ENCODE measurements at places on chromosomes 16 and 17.

GRCh38 chr17:81794509-81794908 is 9.4 kb upstream of the GCGR start:
- DNase-seq: peak; percentile 61

DNA sequence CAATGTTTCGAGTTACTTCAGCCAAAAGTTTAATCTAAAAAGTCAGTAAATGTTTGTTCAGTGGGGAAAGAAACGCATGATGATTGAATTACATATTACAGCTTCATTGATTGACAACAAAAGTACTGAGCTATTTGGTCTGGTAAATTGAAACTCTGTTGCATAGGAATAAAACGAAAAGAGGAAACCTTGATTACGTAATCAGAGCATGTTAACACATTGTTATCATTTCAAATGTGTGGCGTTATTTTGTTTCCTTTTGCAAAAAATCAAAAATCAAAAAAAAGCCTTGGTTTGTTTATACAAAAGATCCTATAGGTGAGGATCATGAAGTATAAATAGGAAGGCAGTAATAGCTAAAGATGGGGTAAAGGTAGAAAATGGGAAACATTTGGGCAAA is 19.5 kb upstream of the CA10 start:
- no peak for DNase-seq

DNA sequence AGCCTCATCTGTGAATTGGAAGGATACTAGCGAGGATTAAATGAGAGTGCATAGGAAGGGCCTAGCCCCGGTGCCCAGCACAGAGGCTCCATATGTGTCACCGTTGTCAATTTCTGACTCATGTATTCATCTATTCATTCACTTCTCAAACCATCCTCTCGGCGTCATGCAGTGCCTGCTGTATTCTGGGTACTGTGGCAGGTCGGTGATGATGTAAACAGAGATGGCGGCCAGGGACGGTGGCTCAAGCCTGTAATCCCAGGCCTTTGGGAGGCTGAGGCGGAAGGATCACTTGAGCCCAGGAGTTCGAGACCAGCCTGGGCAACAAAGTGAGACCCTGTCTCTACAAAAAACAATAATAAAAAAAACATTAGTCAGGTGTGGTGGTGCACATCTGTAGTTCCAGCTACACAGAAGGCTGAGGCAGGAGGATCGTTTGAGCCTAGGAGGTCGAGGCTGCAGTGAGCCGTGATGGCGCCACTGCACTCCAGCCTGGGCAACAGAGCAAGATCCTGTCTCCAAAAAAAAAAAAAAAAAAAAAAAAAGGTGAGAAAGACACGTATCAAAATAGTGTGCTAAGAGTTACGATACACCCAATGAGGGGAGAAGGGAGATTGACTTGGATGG is 4.3 kb upstream of the PPP1R1B start:
- no peak for DNase-seq

DNA sequence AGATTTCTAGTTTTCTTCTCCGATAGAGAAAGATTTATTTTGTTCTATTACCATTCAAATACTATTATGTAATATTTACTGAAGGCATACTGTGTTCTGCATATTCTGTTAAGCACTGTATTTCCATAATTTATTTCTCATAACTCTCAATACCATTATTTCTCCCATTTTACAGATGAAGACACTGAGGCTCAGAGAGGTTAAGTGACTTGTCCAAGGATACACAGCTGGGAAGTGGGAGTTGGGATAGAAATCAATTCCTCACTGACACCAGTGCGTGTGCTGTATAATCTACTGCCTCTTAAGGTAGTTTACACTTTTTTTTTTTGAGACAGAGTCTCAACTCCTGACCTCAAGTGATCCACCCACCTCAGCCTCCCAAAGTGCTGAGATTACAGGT is 7.4 kb downstream of the NLRC3 start:
- no peak for DNase-seq

GRCh38 chr17:37519251-37519985 is 29.7 kb downstream of the DUSP14 start:
- no peak for DNase-seq

GRCh38 chr17:7842380-7843256 is 8.6 kb downstream of the KDM6B start:
- peak; percentile 47 for DNase-seq

- DNase-seq: no peak
These were observed 29.6 kb downstream of the CLUAP1 start for GRCh38 chr16:3530371-3530914.

- peak; percentile 90 for DNase-seq
These were observed 32.8 kb upstream of the ETV4 start for GRCh38 chr17:43578699-43579565.

GRCh38 chr16:50208460-50208931 is 55.4 kb downstream of the TENT4B start:
- DNase-seq: peak; percentile 62

DNA sequence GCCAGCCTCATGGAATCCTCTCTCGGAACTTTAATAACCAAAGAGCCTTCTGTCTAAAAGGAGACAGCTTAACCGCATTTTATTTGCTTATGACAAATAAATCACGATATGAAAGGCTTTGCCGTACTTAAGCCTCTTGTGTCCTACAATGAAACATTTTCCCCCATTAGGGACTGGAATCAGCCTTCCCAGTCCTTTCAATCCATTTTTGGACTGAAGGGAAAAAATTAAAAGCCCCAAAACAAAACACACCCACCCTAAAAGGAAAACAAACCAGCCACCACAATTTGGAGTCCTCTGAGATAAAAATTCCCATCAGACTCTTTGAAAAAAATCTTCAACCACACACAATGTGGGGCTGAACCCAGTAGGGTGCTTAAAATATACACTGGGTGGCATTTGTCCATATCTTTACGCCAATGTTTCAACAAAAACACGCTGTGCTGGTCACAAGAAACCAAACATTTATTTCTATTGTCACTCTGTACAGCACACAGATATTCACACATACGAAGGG is 3.0 kb downstream of the HOXB4 start:
- DNase-seq: no peak

GRCh38 chr16:22670044-22670536 is 143.9 kb upstream of the HS3ST2 start:
- no peak for DNase-seq

GRCh38 chr17:81641825-81642489 is 5.0 kb downstream of the TSPAN10 start:
- no peak for DNase-seq

DNA sequence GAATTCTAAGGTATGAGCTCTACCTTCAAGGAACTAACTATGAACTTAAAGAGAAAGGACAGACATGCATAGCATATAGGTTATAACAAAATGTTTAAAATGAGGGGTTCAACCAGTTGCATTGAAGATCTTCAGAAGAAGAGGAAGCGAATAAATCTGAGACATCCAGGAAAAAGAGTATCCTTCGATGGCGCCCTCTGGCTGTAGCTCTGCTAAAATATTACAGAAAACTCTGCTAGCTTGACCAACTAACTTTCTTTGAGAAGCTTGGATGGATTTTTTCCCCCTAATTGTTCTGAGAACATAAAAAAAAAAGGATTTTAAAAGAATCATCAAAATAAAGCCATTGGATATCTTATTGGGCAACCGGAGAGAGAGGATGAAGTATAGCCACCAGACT is 659.9 kb upstream of the SOX9 start:
- DNase-seq: no peak

DNA sequence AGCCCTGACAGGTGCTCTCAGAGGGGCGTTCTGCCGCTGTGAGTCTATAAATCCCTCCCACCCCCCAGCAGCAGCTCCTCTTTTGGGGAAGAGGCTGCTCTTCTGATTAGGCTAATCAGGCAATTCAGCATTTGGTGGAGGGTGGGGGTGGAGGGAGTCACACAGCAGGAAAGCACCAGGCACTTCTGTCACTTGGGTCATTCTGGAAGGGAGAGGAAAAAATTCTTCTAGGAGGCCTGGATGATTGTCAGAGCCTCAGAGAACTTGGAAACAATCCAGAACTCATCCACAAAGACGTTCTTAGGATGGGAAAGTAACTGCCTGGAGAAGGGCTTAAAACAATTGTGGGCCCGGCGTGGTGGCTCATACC is 7.3 kb upstream of the SSTR2 start:
- DNase-seq: no peak

- no peak for DNase-seq
These were observed 25.5 kb upstream of the PMP22 start for GRCh38 chr17:15290605-15291004.

- no peak for DNase-seq
These were observed 210.8 kb downstream of the NTN1 start for GRCh38 chr17:9232155-9232475.

DNA sequence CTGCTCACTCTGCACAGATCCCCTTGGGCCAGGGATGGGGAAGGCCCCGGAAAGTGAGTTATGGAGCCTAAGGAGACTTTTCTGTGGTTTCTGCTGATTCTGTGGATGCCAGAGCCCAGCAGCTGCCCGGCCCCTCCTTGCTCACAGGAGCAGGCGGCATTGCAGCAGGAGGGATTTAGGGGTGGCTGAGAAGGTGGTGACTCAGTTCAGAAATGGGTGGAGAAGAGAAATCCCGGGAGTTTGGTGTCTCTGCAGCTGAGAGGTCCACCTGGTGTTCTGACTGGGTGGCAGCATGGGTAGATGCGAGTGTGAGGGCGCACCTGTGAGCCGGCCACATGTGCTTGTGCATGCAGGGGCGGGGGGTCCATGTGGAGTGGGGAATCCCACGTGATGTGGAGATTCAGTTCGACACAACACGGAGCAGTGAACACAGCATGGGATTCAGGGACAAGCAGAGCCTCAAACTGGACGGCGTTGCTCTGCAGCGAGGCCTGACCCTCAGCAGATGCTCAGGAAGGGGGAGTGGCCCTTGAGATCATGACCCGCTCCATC is 16.0 kb upstream of the SPPL2C start:
- DNase-seq: no peak

DNA sequence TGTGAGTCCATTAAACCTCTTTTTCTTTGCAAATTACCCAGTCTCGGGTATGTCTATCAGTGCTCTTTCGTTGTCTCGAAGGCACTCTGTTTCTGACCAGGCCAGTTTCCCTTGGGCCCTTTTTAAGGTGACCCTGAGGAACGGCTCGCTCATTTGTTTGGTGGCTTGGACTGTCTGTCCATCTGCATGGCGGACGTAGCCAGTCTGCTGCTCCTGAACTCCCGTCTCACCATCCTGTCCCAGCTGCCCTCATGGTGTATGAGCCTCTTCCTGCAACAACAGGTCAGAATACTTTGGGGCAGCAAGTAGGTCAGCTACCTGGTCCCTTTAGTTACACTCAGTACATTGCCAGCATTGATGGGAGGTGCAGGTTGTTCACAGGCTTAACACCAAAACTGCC is 19.0 kb downstream of the DRC7 start:
- DNase-seq: no peak

- DNase-seq: no peak
These were observed 80.1 kb downstream of the ABCC6 start for GRCh38 chr16:16143038-16143763.

DNA sequence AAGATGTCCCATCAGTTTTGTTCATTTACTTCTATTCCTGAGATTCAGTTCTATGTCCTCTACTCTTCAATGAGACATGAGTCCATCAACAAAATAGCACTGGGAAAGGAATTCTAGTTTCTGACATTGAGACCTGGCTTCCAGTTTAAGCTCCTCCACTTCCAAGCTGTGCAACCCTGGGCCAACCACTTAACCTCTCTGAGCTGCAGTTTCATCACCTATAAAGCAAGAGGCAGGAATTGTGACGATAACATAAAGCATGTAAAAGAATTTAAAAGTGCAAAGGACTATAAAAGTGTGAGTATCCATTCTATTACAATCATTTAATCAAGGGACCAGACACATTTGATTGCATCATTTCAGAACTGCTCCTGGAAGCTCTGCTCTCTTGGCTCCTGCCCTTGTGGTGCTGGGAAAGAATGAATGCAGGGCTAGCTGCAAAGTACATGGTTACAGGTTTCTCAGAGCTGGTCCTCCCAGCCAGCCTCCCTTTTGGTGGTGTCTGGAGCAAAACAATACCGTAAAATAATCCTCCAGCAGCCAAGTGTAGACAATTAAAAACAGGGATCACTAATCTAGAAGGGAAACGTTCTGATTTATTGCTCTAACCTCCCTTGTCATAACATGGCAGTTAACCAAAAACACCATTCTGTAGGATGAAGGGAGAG is 113.9 kb downstream of the VPS53 start:
- no peak for DNase-seq

GRCh38 chr16:23692190-23692837 is 13.6 kb downstream of the PLK1 start:
- DNase-seq: no peak

DNA sequence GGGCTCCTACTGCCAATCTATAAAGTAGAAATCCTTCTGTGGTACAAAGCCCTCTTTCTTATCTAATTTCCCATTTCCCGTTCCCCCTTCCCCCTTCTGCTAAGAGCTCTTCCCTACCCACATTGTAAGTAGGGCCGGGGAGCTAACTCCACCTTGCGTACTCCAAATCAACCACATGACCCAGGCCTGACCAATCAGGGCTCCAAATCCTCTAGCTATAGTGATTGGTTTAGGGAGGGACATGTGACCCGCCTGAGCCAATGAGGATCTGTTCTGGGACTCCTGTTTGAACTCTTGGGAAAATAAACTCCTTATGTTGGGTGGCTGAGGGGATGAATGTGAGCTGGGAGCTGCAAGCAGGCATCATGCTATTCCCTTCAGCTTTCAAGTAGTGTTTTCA is 40.9 kb upstream of the MEOX1 start:
- no peak for DNase-seq

GRCh38 chr17:74379495-74380085 is 12.3 kb downstream of the GPR142 start:
- DNase-seq: peak; percentile 95

GRCh38 chr16:53304334-53304733 is 129.9 kb upstream of the RBL2 start:
- DNase-seq: no peak

GRCh38 chr16:48194828-48195556 is 39.2 kb upstream of the ABCC12 start:
- no peak for DNase-seq

DNA sequence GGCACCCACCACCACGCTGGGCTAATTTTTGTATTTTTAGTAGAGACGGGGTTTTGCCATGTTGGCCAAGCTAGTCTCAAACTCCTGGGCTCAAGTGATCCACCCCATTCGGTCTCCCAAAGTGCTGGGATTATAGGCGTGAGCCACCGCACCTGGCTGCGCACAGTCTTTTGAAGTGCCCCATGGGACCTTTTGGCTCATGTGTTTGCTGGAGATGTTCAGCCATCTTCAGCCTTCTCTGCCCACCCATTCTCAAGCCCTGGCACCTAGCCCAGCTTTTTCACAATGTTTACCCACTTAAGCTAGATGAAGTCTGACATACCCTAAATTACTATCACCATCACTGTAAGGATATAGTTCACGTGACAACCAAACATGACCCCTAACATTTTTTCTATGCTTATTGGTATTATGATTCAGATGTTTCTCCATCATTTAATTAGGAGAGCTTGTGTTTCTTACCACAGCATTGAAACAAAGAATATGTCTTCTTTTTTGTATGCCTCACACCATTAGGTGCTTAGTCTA is 32.3 kb downstream of the PECAM1 start:
- DNase-seq: no peak

DNA sequence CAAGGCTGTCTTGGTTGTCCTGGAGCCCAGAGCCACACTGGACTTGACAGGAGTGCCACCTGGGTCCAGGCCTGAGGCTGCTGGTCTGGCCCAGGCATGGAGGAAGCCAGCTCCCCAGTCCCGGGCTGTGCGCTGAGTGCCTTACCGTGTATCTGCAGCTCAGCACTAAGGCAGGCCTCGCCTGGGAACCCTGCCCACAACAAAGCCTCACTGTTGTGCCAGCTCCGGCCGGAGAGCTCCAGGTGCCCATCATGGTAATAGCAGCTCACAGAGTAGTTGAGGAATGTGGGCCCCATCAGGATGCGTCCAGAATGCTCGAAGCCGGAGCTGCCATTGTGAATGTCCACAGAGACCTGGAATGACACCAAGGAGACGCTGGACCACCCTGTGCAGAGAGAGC is 72.2 kb downstream of the RMI2 start:
- DNase-seq: no peak

- no peak for DNase-seq
These were observed 18.0 kb downstream of the SLC5A11 start for GRCh38 chr16:24863582-24864437.

All from kidney (tissue), 22 donors.